ENCODE measurements at places on chromosomes 1 and 21.

DNA sequence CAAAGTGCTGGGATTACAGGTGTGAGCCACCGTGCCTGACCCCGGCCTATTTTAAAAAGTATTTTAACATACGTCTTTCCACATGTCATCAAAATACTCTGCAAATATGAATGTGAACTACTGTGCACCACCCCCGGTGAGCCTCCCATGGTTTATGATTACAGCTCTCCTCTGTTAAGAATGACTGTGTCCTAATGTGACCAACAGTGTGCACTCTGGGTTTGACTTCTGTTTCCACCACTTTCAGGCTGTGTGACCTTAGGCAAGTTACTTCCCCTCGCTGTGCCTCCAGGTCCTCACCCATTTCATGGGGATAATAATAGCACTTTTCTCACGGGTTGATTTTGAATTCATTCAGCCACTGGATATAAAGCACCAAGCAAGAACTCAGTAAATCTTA is 14.7 kb downstream of the AMPD2 start:
- DNase-seq = peak; percentile 74

DNA sequence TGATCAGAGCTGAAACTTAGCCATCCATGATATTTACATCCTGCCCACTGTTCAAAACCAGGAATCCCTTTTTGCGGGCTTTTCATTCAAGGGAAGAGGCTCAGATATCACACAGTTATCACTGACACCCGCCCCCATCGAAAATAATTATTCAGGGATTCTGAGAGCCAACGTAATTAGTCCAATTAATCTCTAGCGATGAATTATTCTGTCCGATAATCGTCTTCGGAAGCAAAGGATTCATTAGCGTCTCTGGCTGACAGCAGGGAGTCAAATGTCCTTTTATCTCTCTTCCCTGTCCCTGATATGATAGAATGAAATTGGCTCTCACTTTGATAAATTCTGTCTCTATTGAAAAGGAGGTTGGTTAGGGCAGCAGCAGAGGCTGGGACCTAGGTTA is 140.4 kb upstream of the IPO9 start:
- DNase-seq = no peak

DNA sequence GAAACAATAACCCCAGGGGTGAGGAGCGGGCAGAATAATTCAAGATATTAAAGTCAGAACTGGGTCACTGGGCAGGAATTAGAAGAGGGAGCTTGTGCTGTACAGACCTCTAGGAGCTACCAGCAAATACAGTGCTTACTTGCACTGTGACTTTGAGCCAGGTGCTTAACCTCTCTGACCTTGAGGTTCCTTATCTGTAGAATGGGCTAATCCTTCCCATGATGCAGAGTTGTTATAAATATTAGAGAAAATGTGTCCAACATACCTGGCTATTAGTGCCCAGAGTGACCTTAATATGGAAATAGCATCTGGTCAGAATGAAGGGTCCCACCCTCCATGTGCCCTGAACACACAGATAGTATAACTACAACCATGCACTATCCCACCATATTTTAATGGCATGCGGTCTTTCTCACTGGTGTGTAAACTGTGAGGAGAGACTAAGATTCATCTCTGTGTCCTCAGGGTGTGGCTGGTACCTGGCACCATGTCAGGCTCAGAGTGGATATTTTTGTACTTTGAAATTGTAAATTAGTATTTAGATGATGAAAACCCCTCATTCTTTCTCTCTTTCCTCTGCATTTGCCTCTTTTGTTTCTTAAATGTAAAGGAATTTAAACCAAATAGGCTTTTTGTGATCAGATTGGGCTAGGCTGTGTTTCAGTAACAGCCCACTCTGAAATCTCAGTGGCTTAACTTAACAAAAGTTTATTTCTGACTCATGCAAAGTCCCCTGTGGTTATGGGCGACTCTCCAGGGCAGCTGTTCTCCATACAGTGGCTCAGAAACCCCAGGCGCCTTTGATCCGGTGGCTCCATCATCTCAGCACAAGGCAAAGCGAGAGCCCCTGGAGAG is 60.0 kb upstream of the ROR1 start:
- no peak for DNase-seq

- DNase-seq = no peak
Observed at GRCh38 chr1:45325851-45326506, 716 bp upstream of the HPDL start.

DNA sequence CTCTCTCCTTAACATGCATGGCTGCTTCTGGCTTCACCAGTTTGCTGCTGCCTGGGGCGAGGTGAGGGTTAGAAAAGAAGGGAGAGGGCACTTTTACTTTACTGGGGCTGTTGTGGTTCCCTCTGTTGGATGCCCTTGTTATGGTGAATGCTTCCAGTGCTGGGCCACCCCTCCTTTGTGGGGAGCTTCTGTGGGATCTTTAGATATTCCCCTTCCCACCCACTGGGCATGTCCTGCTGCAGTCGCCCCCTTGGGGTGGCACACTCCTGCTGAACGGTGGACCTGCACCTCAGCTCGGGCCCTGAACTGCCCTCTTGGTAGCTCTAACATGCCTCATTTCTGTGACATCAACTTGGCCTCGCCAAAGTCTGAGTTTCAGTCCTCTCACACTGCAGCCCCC is 6.0 kb downstream of the TNN start:
- no peak for DNase-seq

- DNase-seq = no peak
Observed at GRCh38 chr1:156809711-156810366, 6.8 kb downstream of the SH2D2A start.

- DNase-seq = no peak
Observed at GRCh38 chr1:230684146-230684545, 29.8 kb downstream of the AGT start.

GRCh38 chr1:237701534-237701933 is 189.2 kb downstream of the ZP4 start:
- no peak for DNase-seq

DNA sequence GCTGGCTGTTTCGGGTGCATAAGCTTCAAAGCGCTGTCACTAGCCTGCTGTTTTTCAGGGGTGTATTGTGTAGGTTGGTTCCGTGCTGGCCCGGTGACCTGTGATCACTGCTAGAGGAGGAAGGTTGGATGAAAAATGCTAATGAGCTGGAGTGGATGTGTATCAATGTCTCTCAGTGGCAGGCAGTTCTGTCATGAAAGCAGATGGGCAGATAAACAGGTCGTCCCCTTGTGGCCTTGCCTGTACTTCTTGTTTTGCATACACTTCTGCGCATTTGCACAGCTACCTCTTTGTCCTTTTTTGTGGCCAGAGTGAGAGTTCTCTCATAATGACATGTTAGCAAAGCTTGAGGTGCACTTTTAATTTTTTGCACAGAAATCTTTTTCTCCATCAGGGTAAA is 2.9 kb downstream of the SELENON start:
- DNase-seq = no peak

GRCh38 chr1:190452272-190452848 is 25.3 kb downstream of the BRINP3 start:
- DNase-seq = no peak

GRCh38 chr1:156098784-156099183 is 15.7 kb upstream of the LMNA start:
- no peak for DNase-seq

DNA sequence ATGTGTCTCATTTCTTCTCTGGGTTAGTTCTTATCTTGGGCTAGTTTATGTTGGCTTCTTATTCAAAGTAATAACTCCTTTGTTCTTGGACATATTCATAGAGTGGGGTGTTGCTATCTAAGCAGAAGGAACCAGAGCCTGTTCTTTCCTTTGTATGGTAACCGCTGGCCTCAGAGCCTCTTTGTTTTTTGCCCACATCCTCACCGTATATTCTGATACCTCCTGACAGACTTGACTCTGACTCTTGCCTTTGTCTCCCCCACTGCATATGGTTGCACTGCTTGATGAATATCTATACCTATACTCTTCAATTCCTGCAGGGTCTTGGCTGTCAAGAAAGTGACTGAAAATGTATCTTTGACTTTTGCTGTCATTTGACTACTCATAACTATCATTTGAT is 10.2 kb downstream of the FLG2 start:
- DNase-seq = no peak

- DNase-seq = no peak
Observed at GRCh38 chr1:14607295-14607694, 8.8 kb downstream of the KAZN start.

- DNase-seq = no peak
Observed at GRCh38 chr21:38377165-38378088, 120.6 kb downstream of the KCNJ15 start.

GRCh38 chr1:68338081-68338480 is 105.8 kb upstream of the WLS start:
- no peak for DNase-seq

- no peak for DNase-seq
Observed at GRCh38 chr1:216910081-216910840, 187.0 kb upstream of the ESRRG start.

DNA sequence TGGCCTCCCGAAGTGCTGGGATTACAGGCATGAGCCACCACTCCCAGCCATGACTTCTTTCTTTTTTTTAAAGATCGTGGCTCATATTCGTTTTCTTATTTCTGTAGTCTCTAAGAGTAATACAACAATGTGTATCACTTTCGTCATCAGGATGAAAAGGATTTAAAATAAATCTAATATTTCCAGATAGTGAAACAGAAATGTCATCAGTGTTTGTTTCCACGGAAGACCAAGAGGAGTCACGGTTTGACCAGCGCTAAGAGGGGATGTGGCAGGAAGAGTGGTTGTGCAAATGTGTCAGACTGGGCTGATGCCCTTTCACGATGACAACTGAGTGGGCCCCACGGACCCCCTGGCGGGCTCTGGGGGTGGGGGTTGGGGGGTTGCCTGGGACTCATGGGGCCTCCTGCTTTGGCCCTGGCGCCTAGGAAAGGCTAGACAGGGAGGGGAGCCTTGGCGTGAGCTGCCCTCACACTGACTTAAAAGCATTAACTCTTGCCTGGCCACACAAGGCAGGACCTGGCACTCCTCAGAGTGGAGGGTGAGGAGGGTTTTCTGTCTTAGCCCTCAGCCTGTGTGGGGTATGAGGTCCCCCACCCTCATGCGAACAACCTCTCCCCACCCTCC is 8.4 kb downstream of the SOX13 start:
- DNase-seq = no peak

GRCh38 chr1:111483876-111484275 is 10.1 kb downstream of the C1orf162 start:
- DNase-seq = no peak

DNA sequence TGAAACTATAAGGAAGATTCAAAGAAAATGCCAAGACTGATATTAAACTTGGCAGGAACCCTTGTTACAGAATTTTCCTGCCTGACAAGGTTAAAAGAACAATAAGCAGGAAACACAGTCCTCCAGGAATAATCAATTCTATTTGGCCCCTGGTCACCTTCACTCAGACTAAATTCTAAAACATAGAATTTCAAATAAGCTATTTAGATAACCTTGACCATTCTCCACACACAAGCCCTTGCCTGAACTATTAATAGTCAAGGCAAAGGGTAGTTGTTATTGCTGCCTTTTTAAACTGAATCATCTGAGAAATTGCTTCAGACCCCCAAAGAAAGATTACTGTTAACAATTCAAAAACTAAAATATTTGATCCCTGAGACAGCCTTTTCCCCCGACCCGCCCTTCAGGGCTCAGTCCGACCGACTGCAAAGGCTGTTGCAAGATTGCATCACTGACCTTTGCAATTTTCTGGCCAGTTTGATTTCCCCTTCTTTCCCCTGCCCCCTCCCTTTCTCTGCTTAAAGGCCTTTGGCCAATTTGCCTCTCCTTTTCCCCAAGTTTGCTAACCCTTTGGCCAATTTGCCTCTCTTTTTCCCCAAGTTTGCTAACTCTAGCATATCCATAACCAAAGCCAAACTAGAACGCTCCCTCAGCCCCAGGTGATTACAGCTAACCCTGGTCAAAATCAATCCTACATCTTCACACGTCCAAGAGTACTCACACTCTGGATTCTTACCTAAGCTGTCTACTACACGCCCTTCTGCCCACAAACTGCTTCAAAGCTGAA is 1.4 kb upstream of the G0S2 start:
- DNase-seq = no peak

GRCh38 chr21:35559128-35559828 is 501.0 kb downstream of the SETD4 start:
- no peak for DNase-seq

GRCh38 chr1:150322310-150322709 is 977 bp downstream of the PRPF3 start:
- no peak for DNase-seq

- no peak for DNase-seq
Observed at GRCh38 chr1:153857505-153857904, 65.3 kb downstream of the GATAD2B start.

- no peak for DNase-seq
Observed at GRCh38 chr1:211609120-211610024, 30.4 kb upstream of the SLC30A1 start.

DNA sequence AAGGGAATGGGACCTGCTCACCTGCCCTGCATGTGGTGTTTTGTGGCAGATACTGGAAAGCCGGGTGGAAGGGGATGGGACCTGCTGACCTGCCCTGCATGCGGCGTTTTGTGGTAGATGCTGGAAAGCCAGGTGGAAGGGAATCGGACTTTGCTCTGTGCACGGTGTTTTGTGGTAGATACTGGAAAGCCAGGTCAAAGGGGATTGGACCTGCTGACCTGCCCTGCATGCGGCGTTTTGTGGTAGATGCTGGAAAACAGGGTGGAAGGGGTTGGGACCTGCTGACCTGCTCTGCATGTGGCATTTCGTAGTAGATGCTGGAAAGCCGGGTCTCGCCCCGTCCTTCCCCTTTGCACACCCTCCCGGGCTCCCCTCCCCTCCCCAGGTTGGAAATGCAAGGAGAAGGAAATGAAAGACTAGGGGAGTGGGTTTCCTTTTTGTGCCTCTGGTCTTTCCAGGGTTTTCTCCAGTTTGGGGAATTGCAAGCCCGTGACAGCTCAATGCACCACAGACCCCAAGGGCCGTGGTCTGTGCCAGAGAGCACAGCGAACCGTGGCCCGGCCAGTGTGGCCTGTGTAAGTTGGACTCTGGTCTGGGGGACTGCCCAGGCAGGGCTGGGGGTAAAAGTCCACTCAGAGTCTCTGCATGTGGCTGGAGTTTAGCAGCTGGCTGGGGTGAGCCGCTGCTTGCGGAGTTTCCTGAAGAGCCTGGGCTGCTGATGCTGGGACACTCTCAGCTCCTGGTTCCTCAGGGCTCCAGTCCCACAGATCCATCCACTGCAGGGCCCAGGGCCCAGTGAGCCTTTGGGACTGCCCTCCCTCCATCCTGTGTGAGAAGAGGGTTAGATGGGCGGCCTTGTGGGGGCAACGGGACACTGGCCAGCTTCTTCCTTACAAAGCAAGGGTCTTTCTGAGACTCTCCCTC is 105.5 kb downstream of the CRYAA start:
- no peak for DNase-seq

- DNase-seq = no peak
Observed at GRCh38 chr1:240611228-240611618, 732 bp downstream of the GREM2 start.

- no peak for DNase-seq
Observed at GRCh38 chr21:31265366-31266013, 78.6 kb downstream of the TIAM1 start.

- no peak for DNase-seq
Observed at GRCh38 chr1:205593967-205594366, 37.8 kb downstream of the ELK4 start.

DNA sequence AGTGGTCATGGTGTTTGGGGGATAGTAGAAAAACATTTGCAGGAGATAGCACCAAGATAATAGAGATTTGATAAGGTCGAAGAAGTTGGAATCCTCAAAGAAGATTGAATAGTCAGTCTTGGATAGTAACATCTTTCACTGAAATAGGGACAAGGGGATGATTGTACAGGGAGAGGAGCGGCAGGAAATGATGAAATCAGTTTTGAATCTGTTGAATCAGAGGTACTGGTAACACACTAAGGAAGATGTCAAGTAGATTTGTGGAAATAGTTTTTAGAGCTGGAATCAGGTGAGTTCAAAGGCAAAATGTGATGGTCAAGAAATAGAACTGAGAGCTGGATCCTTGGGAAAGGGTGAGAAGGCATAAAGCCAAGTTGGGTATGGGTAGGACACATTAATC is 26.5 kb downstream of the CAP1 start:
- DNase-seq = no peak
